ENCODE measurements at places on chromosomes 7 and 10. TPM values are rescaled to one million over a fixed set of nuclear protein-coding genes. Genes with fewer than 3 reads are reported as not detected.
A peak's percentile ranks its signal among the peaks of the same experiment; 100 is the strongest.

DNA sequence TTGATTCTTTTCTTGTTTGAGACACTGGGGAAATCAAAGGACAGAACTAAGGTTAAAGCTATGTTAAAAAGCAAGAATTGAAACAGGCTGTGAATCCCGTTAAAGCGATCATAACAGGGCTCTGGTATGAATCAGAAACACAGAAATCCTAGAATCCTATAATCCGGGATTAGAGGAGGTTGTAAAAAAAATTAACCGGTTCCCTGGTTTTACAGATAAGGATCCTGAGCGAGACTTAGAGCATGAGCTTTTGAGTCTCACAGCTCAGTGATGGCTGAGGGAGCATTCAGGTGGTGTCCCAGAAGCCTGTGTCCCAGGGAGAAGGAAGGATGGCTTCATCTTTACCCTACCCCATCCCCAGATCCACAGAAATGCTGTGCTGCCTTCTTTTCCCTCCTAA is 461.3 kb downstream of the PAXIP1 start:
- no peaks in the 10 kb centered on the region for H3K27me3 ChIP-seq
- no peaks in the 10 kb centered on the region for H3K4me1 ChIP-seq
- no peaks in the 10 kb centered on the region for H3K36me3 ChIP-seq
- no peak overlapping the region for H3K27ac ChIP-seq
- H3K4me3 ChIP-seq = no peak overlapping the region

DNA sequence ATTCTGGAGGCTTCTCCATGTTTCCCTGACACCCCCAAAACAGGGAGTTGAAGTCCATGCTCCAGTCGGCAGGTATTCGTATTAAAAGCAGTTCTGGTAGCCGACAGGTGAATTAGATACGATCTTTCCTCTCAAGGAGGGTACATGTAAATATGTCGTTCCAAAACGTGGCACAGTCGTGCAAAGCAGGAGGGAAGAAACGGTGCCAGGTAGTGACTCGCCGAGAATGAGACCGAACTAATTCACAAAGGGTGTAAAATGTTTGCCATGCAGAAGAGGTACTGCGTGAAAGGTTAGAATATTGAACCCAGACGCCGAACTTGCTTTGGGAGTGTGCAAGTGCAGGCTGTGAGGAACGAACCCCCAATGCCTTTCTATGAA is 483 bp downstream of the EDRF1 start:
- peaks cover 28% of the 10 kb centered on the region for H3K36me3 ChIP-seq
- DNase-seq = no peak
- peak overlapping the region; percentile 73 for H3K27ac ChIP-seq
- peak overlapping the region; percentile 95 for H3K4me3 ChIP-seq
- peaks cover 9% of the 10 kb centered on the region for H3K4me1 ChIP-seq
- no peaks in the 10 kb centered on the region for H3K27me3 ChIP-seq

GRCh38 chr10:27568196-27569175 is 64.4 kb downstream of the RAB18 start:
- H3K4me3 ChIP-seq = no peak overlapping the region
- no peaks in the 10 kb centered on the region for H3K27me3 ChIP-seq
- no peaks in the 10 kb centered on the region for H3K4me1 ChIP-seq

DNA sequence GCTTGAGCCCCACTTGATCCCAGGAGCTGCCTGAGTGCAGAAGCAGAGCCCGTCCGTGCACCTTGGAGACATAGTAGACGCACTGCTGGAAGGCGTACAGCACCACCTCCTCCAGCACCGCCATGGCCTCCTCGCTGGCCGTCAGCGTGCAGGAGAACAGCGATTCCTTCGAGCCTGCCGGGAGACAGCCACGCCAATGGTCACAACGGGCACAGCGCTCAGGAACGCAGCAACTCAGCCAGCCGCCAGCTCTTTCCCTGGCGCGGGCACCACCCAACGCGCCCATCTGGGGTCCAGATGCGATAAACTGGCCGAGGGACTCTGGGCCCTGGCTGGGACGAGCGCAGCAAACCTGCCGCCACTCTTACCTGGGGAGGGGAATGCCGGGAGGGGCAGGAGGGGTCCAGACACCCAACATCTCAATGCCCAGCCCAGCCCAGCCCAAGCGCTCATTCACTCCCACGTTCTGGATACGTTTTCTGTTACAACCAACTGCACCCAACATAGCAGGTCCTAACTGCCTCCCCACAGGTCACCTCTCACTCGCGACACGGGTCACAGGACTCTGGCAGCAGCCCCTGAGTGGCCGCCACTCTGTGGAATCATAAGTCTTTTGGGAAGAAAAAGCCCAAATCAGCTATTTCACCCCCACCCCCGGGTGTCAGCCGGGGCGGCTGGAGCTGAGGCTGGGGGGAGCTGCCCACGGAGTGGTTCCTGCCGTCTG is 41.9 kb downstream of the AP5Z1 start:
- no peak overlapping the region for H3K4me3 ChIP-seq
- H3K27me3 ChIP-seq = no peaks in the 10 kb centered on the region
- no peak for DNase-seq

DNA sequence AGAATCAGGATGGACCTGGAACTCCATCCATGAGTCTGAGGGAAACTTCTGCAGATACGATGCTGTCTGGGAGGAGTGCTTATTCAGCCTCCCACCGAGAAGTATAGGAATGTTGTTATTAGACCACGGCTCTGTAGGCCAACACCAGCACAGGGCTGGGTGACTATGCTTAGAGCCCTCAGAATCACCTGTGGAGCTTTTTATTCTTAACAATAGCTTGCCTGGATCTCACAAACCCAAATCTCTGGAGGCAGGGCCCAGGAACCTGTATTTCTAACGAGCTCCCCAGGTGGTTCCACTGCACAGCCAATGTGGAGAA is 55.6 kb upstream of the ARID5B start:
- no peaks in the 10 kb centered on the region for H3K36me3 ChIP-seq
- no peak for DNase-seq
- no peaks in the 10 kb centered on the region for H3K27me3 ChIP-seq
- peaks cover 5% of the 10 kb centered on the region for H3K4me1 ChIP-seq
- H3K27ac ChIP-seq = no peak overlapping the region
- H3K4me3 ChIP-seq = no peak overlapping the region

- no peaks in the 10 kb centered on the region for H3K27me3 ChIP-seq
- no peak overlapping the region for H3K4me3 ChIP-seq
- H3K36me3 ChIP-seq = no peaks in the 10 kb centered on the region
- no peak overlapping the region for H3K27ac ChIP-seq
- DNase-seq = peak; percentile 43
These were observed 31.7 kb downstream of the MKX start for GRCh38 chr10:27713941-27714340.

DNA sequence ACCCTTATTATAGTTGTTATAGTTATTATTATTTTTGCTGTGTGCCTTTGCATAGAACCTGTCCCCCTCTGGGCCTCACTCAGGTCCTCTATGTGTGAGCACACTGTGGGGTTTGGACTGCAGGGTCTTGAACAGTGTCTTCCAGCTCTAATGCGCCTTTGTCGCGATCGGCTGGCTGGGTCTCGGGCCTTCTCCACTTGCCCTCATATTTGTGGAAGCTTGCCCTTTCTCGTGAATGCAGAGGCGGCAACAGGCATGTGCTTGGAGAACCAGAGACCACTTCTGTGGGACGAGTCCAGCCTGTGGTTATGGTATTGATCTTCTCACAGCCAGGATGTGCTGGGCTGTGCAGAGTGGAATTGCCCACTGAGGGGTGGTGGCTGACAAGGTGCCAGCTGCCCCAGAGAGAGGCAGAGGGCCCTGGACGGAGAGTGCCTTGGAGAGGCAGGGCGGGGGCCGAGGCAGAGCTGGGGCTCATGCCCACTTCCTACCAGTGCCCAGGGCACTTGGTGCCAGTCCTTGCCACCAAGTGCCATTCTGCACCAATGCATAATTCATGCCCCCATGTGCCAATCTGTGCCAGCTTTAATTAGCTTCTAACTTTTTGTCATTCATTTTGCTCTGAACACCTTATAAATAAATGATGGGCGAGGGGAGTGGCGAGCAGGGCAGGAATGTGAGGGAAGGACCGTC is 6.8 kb upstream of the CDH23 start:
- no peak for DNase-seq
- no peak overlapping the region for H3K4me3 ChIP-seq
- peaks cover 24% of the 10 kb centered on the region for H3K27me3 ChIP-seq
- no peaks in the 10 kb centered on the region for H3K36me3 ChIP-seq
- no peak overlapping the region for H3K27ac ChIP-seq

DNA sequence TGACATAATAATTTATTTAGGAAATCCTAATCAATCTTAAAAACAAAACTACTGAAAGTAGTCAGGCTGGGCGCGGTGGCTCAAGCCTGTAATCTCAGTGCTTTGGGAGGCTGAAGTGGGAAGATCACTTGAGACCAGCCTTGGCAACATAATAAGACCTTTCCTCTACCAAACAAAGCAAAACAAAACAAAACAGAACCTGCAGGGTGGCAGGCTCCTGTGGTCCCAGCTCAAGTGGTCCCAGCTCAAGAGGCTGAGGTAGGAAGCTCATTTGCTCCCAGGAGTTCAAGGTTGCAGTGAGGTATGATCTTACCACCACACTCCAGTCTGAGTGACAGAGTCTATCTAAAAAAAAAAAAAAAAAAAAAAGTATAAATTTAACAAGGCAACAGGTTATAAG is 748.0 kb downstream of the CNTNAP2 start:
- H3K27ac ChIP-seq = no peak overlapping the region
- no peaks in the 10 kb centered on the region for H3K36me3 ChIP-seq
- peak; percentile 2 for DNase-seq
- no peaks in the 10 kb centered on the region for H3K27me3 ChIP-seq
- H3K4me1 ChIP-seq = no peaks in the 10 kb centered on the region

DNA sequence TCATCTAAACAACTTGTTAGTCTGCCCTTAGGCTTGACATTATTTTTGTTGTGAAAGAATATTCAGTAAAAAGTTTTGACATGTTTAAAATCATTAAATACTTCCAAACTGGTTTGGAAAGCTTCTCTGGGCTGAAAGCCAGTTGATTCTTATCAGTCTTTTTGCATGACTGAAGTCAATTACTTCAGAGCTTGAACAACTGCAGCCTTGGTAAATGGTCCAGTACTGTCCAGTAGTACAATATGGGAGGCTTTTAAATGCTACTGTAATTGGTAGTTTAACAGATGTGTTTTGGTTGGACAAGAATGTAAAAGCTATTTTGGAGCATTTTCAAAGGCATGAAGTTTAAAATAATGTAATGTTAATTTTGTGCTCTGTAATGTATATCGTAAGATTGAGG is 103.4 kb downstream of the SDK1 start:
- H3K27ac ChIP-seq = no peak overlapping the region
- DNase-seq = no peak
- no peaks in the 10 kb centered on the region for H3K27me3 ChIP-seq
- H3K4me1 ChIP-seq = peaks cover 12% of the 10 kb centered on the region
- H3K4me3 ChIP-seq = no peak overlapping the region
- no peaks in the 10 kb centered on the region for H3K36me3 ChIP-seq

- no peaks in the 10 kb centered on the region for H3K27me3 ChIP-seq
- no peak overlapping the region for H3K4me3 ChIP-seq
- DNase-seq = no peak
- H3K4me1 ChIP-seq = no peaks in the 10 kb centered on the region
These were observed 18.6 kb downstream of the RABGEF1 start for GRCh38 chr7:66758950-66759628.

DNA sequence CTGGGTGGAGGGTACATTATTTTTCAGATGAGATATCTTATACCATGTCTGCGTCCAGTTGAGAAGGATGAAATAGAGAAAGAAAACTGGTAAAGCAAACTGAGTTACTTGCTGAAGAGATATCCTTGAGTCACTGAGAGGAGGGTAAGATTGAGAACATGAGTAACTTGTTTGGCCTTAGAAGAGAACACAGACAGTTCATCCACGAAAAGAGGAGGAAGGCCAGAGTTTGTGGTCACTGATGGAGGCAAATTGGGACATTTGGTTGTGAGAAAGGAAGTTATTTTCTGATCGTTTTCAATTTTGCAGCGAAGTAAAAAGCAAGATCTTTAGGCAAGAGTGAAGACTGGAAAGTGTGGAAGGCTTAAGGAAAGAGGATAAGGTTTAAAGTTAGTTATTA is 15.6 kb downstream of the MBL2 start:
- no peaks in the 10 kb centered on the region for H3K27me3 ChIP-seq
- H3K4me3 ChIP-seq = no peak overlapping the region
- no peak overlapping the region for H3K27ac ChIP-seq
- no peak for DNase-seq
- no peaks in the 10 kb centered on the region for H3K36me3 ChIP-seq

DNA sequence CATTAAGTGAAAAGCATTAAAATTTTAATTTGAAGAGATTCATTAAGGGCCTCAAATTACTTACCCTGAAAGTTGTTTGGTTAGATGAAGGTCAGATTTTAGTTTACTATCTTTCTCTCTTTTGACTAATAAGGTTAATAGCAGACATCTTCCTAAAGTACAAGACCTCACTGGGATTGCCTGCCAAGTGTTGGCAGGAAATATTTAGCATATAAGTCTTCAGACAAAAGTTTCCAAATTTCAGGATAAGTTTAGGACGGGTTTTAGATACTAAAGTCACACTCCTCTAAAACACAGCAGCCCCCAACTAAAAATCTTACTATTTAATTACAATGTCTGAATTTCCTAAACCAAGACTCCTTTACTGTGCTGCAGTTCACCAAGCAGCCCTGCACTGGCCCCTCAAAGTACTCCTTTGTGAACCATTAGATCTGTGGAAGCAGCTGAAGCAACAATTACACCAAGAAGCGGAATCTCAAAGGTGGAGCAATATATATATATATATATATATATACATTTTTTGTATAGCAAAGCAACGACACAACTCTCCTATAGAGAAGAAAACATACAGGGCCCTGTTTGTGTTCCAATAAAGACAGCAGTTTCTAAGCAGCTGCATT is 91.2 kb upstream of the KCNIP2 start:
- peak; percentile 5 for DNase-seq
- H3K4me1 ChIP-seq = peaks cover 20% of the 10 kb centered on the region
- no peak overlapping the region for H3K4me3 ChIP-seq
- peak overlapping the region; percentile 38 for H3K27ac ChIP-seq

SIRT1 gene
- 26.2 TPM for total RNA-seq

SDHAF3 gene
- 59.5 TPM for total RNA-seq

PLXNA4 gene
- 0.49 TPM for total RNA-seq

DLX6 gene
- total RNA-seq = not detected
